A549 treated with Hydrocortisone at 1 μM for 4 hours (cell line): ENCODE measurements at places on chromosomes 4 and X. TPM values are rescaled to one million over a fixed set of nuclear protein-coding genes. Genes with fewer than 3 reads are reported as not detected.

Gene GC
- total RNA-seq = not detected in 5 replicates

Gene IQSEC2
- total RNA-seq = 31.4 to 44.5 TPM (median 40.5 TPM) in 5 replicates

Gene TNMD
- not detected in 5 replicates for total RNA-seq

Gene WFS1
- 11.3 to 13.9 TPM (median 12.6 TPM) in 5 replicates for total RNA-seq

Gene JADE3
- total RNA-seq = 10.3 to 16.5 TPM (median 12.3 TPM) in 5 replicates

Gene RFC1
- total RNA-seq = 16.3 to 26.1 TPM (median 17.9 TPM) in 5 replicates

Gene FABP2
- not detected in 5 replicates for total RNA-seq
